Left ventricle myocardium superior (tissue), 1 donor: ENCODE measurements at places on chromosomes 5 and 9. TPM values are rescaled to one million over a fixed set of nuclear protein-coding genes. Genes with fewer than 3 reads are reported as not detected.

Gene CAPSL
- total RNA-seq = not detected

Gene COL15A1
- total RNA-seq = 47.2 TPM

Gene C5orf52
- total RNA-seq = not detected

Gene CATSPER3
- 0.74 TPM for total RNA-seq

Gene CCDC171
- total RNA-seq = 1.7 TPM

Gene CYLC2
- not detected for total RNA-seq

Gene TLX3
- total RNA-seq = not detected

Gene BTNL8
- 0.27 TPM for total RNA-seq

Gene ESM1
- not detected for total RNA-seq

Gene ARAP3
- total RNA-seq = 13.2 TPM
